ENCODE measurements at places on chromosomes 2 and 18. TPM values are rescaled to one million over a fixed set of nuclear protein-coding genes. Genes with fewer than 3 reads are reported as not detected.

DNA sequence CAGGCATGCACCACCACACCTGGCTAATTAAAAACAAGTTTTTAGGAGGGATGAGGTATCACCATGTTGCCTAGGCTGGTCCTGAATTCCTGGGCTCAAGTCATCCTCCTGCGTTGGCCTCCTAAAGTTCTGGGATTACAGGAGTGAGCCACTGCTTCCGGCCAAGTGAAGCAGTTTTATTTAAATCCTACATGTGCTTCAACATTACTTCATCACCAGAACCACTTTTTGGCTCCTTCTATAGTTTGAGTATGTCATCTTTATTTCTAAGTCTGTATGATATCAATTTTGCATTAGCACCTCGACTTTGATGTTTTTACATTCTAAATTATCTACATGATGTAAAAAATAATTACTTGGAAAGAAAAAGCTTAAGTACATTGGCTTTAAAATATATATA, 144.3 kb downstream of the FMNL2 start:
- H3K36me3 ChIP-seq = no peaks in the 10 kb centered on the region
- H3K4me3 ChIP-seq = no peak overlapping the region
- H3K27ac ChIP-seq = no peak overlapping the region

- no peaks in the 10 kb centered on the region for H3K36me3 ChIP-seq
- no peaks in the 10 kb centered on the region for H3K4me1 ChIP-seq
- no peak for DNase-seq
Measured at GRCh38 chr2:56130463-56131070, 53.2 kb upstream of the CCDC85A start.

DNA sequence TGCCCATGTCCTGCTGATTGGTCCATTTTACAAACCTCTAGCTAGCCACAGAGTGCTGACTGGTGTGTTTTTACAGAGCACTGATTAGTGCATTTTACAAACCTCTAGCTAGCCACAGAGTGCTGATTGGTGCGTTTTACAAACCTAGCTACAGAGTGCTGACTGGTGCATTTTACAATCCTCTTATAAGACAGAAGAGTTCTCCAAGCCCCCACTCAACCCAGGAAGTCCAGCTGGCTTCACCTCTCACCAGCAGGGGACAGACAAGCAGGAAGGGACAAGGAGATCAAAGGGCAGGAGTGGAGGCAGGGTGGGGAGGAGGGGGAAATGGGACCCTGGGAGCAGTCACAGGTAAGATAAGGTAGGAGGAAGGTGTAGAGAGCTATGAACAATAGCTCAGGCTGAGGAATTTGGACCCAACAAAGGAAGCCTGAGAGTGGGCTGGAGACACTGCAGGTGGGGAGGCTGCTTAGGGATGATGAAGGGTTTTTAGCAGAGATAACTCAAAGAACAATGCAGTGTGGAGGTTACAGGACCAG, 37.1 kb downstream of the SH2D6 start:
- DNase-seq = no peak
- no peaks in the 10 kb centered on the region for H3K4me1 ChIP-seq
- no peak overlapping the region for H3K4me3 ChIP-seq
- H3K27ac ChIP-seq = no peak overlapping the region

DNA sequence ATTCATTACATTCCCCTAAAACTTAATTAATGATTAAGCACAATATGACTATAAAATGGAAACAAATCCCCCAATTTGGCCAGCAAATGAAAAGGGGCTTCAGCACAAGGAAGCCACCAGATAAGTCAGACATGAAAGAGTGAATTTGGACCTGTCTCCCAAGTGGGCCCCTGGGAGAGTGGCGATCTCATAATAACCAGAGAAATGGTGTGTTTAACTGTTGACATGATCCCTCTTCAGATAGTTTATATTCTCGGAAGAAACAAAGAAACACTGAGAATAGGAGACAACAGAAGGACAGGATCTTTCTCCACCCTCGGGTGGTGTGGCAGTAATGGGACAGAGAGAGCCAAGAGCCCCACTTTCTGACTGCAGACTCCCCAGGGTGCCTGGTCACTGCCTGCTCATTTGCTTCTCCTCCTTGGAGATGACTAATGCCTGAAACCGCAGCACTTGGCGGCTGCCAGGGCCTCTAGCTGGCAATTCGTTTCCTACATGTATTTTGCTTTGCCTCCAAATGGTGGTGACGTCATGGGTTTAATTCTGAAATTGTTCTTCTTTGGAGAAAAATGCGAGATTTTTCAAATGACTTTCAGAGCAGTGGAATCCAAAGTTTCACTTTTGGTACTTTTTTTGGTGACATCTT, 46.4 kb upstream of the SPP2 start:
- no peaks in the 10 kb centered on the region for H3K4me1 ChIP-seq
- H3K27me3 ChIP-seq = no peaks in the 10 kb centered on the region
- no peak overlapping the region for H3K27ac ChIP-seq
- no peak for DNase-seq

DNA sequence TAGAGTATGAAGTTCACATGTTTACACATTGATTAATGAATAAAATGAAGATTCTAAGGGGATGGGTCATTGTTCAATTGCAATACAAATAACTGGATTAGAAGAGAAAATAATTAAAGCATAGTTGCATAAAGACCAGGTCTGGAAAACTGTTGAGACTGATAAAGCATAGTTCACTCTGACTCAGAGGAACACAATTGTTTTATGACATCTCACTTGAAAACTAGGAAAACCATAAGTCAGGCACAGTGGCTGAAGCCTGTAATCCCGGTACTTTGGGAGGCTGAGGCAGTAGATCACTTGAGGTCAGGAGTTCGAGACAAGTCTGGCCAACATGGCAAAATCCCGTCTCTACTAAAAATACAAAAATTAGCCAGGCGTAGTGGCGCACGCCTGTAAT, 46.7 kb downstream of the PLA2R1 start:
- no peaks in the 10 kb centered on the region for H3K27me3 ChIP-seq
- H3K4me3 ChIP-seq = no peak overlapping the region
- no peaks in the 10 kb centered on the region for H3K4me1 ChIP-seq

GRCh38 chr18:33097126-33097525, 324.3 kb upstream of the KLHL14 start:
- H3K36me3 ChIP-seq = no peaks in the 10 kb centered on the region
- DNase-seq = no peak
- H3K4me1 ChIP-seq = no peaks in the 10 kb centered on the region

GRCh38 chr2:218716070-218716469, 5.4 kb downstream of the TTLL4 start:
- H3K4me1 ChIP-seq = peaks cover 20% of the 10 kb centered on the region
- no peak overlapping the region for H3K27ac ChIP-seq
- no peak for DNase-seq
- H3K36me3 ChIP-seq = peaks cover 6% of the 10 kb centered on the region

GRCh38 chr2:41828052-41828643, 219.7 kb upstream of the PKDCC start:
- H3K4me3 ChIP-seq = no peak overlapping the region
- no peak for DNase-seq
- no peaks in the 10 kb centered on the region for H3K4me1 ChIP-seq
- no peaks in the 10 kb centered on the region for H3K36me3 ChIP-seq
- no peak overlapping the region for H3K27ac ChIP-seq
- H3K27me3 ChIP-seq = no peaks in the 10 kb centered on the region

GRCh38 chr18:68742206-68742605, 27.3 kb upstream of the TMX3 start:
- H3K36me3 ChIP-seq = no peaks in the 10 kb centered on the region
- H3K4me1 ChIP-seq = no peaks in the 10 kb centered on the region
- H3K27me3 ChIP-seq = no peaks in the 10 kb centered on the region
- H3K27ac ChIP-seq = no peak overlapping the region
- H3K4me3 ChIP-seq = no peak overlapping the region

- no peak overlapping the region for H3K4me3 ChIP-seq
- no peaks in the 10 kb centered on the region for H3K4me1 ChIP-seq
- DNase-seq = no peak
- H3K27me3 ChIP-seq = no peaks in the 10 kb centered on the region
- H3K36me3 ChIP-seq = no peaks in the 10 kb centered on the region
Measured at GRCh38 chr18:36314754-36315153, 17.2 kb downstream of the FHOD3 start.

- H3K27me3 ChIP-seq = no peaks in the 10 kb centered on the region
- no peaks in the 10 kb centered on the region for H3K36me3 ChIP-seq
- H3K4me3 ChIP-seq = no peak overlapping the region
- H3K4me1 ChIP-seq = no peaks in the 10 kb centered on the region
- DNase-seq = no peak
Measured at GRCh38 chr2:181275643-181276070, 181.5 kb upstream of the ITGA4 start.

DNA sequence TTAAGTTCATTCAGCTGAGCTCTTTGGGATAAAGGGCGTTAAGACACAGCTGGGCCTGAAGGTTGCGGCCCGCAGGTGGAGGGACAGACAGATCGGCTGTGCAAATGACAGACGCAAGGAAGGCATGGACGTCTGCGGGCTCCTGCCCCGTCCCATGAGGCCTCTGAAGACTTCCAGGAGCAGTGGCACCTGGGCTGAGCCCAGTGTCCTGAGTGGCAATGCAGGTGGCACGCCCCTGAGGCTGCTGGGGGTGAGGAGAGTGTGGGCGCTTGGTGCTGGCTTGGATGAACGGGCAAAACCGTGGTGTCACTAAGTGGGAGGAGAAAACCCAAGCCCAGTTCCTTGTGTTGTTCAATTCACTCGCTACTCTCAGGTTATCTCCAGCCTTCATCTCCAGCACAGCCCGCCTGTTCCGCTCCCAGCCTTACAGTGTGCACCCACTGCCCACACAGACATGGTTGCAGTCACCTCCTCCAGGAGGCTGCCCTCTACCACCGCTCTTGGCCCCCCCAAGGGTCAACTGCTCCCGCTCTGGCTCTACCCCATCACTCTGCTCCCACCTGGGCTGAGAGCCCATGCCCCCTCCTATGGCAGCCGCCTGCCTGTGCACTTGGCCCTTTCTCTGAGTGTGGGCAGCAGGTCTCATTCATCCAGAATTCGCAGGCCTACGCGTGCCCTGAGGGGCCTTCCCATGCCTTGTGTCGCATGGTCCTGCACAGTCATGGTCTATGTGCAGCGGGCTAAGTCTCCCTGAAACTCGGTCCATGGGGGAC, 50.3 kb downstream of the PTGR3 start:
- no peaks in the 10 kb centered on the region for H3K4me1 ChIP-seq
- no peak overlapping the region for H3K4me3 ChIP-seq
- no peak overlapping the region for H3K27ac ChIP-seq
- H3K27me3 ChIP-seq = no peaks in the 10 kb centered on the region
- no peak for DNase-seq
- H3K36me3 ChIP-seq = no peaks in the 10 kb centered on the region

- DNase-seq = no peak
- no peaks in the 10 kb centered on the region for H3K27me3 ChIP-seq
- H3K36me3 ChIP-seq = no peaks in the 10 kb centered on the region
- no peak overlapping the region for H3K27ac ChIP-seq
- peaks cover 5% of the 10 kb centered on the region for H3K4me1 ChIP-seq
Measured at GRCh38 chr2:150610670-150611279, 123.3 kb upstream of the RND3 start.

DNA sequence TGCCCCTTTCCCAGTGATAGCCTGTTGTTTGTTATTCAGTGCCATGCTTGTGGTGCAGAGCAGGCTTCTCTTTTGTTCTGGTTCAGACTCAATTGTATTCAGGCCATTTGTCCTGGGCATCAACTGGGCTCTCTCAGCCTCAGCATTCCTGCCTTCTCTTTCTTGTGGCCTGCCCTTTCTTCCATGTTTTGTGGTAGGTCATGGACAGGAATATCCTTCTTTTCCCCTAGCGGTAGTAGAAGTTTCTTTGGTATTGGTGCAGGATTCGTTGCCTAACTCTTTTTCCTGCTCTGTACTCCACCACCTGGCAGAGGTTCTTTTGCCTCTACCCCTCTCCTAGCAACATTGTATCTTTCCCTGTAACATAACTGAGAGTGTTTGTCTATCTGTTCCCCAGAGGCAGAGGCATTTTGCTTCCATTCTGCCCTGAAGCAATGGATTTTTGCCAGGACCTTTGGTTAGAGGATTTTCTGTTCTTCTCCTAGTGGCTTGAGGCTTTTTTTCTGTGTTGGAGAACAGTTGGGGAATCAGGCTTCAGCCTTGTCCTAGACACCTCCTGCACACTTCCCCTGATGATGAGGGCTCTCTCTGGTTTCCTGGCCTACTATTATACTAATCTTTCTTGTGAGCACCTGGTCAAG, 68.5 kb downstream of the NCOA1 start:
- H3K36me3 ChIP-seq = no peaks in the 10 kb centered on the region
- DNase-seq = no peak
- H3K27me3 ChIP-seq = no peaks in the 10 kb centered on the region
- no peak overlapping the region for H3K4me3 ChIP-seq
- H3K27ac ChIP-seq = no peak overlapping the region
- peaks cover 12% of the 10 kb centered on the region for H3K4me1 ChIP-seq

GRCh38 chr2:108367561-108368175, 10.1 kb upstream of the SULT1C4 start:
- H3K4me1 ChIP-seq = no peaks in the 10 kb centered on the region
- H3K36me3 ChIP-seq = no peaks in the 10 kb centered on the region
- H3K4me3 ChIP-seq = no peak overlapping the region
- H3K27ac ChIP-seq = no peak overlapping the region
- no peaks in the 10 kb centered on the region for H3K27me3 ChIP-seq

- H3K27ac ChIP-seq = no peak overlapping the region
- H3K36me3 ChIP-seq = no peaks in the 10 kb centered on the region
- H3K4me3 ChIP-seq = no peak overlapping the region
- DNase-seq = no peak
- no peaks in the 10 kb centered on the region for H3K27me3 ChIP-seq
- no peaks in the 10 kb centered on the region for H3K4me1 ChIP-seq
Measured at GRCh38 chr2:133097666-133098065, 427.7 kb upstream of the LYPD1 start.

- H3K4me3 ChIP-seq = no peak overlapping the region
- no peaks in the 10 kb centered on the region for H3K27me3 ChIP-seq
- no peaks in the 10 kb centered on the region for H3K36me3 ChIP-seq
- no peak overlapping the region for H3K27ac ChIP-seq
- no peak for DNase-seq
- no peaks in the 10 kb centered on the region for H3K4me1 ChIP-seq
Measured at GRCh38 chr18:36561046-36561445, 263.5 kb downstream of the FHOD3 start.

- no peak overlapping the region for H3K4me3 ChIP-seq
- no peak overlapping the region for H3K27ac ChIP-seq
- H3K27me3 ChIP-seq = no peaks in the 10 kb centered on the region
- H3K4me1 ChIP-seq = no peaks in the 10 kb centered on the region
- no peaks in the 10 kb centered on the region for H3K36me3 ChIP-seq
- DNase-seq = no peak
Measured at GRCh38 chr2:202099515-202099914, 26.5 kb downstream of the KIAA2012 start.

The EMILIN1 gene
- 84.6 TPM for total RNA-seq

The CPO gene
- not detected for total RNA-seq

The MAP2 gene
- total RNA-seq = 44.0 TPM

The TRABD2A gene
- total RNA-seq = 6.5 TPM

The IL1A gene
- total RNA-seq = 1.9 TPM

The CTIF gene
- 72.4 TPM for total RNA-seq

The CYP27A1 gene
- 180 TPM for total RNA-seq
